ENCODE measurements at places on chromosomes 3 and 15.

GRCh38 chr3:56154297-56154696, 314.0 kb downstream of the ERC2 start:
- DNase-seq = no peak

GRCh38 chr3:54970895-54971294, 43.0 kb upstream of the LRTM1 start:
- DNase-seq = no peak

- DNase-seq = no peak
Observed at GRCh38 chr3:107562969-107563529, 40.3 kb downstream of the BBX start.

DNA sequence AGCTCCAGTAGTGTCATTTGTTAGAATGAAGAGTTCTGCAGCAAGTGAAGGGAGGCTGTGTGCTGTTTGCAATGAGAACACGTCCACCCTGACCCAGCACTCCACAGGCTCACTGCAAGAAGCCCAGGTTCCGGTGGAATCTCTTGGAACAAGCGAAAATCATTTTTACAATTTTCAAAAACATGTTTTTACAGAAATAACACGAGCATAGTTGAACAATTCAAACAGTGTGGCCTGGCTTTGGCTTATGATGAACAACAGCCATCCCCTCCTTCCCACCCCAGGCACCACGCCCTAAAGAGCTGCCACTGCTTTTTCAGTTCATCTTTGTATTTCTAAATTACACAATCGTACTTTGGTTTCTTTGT, 59.5 kb upstream of the KY start:
- no peak for DNase-seq

DNA sequence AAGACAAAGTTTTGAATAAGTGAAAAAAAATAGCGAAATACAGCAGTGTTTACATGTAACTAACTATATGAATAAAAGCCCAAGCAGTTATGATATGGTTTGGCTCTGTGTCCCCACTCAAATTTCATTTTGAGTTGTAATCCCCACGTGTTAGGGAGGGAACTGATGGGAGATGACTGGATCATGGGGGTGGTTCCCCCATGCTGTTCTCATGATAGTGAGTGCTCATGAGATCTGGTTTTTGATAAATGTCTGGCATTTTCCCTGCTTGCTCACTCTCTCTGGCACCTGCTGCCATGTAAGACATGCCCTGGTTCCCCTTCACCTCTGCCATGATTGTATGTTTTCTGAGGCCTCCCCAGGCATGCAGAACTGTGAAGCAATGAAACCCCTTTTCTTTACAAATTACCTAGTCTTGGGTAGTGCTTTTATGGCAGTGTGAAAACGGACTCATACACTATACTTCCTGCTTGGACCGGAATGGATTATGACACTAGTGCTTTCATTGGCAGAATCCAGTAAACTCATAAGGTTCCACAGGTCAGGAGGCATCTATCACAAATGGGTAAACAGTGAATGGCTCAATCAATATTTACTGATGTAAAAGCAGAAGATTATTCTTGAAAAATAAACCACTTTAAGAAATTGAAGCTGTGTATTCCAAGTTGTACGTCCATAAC, 192.1 kb downstream of the CBLB start:
- DNase-seq = no peak

DNA sequence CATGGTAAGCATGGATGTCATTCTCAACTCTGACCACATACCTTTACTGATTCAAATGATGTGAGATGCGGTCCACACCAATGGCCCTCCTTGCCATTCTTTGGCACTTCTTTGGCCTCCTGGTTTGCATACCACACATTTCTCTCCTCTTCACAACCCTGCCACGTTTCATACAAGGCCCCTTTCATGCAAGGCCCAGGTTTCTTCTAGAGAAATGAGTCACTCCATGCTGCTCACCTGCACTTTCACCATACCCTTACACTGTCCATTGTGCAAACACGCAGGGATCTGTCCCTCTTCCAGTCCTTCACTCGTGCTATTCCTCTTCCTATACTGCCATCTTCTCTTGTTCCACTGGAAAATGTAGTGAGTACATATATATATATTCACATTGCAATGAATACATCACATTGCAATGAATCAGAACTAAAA, 24.4 kb upstream of the SLC24A5 start:
- DNase-seq = no peak

DNA sequence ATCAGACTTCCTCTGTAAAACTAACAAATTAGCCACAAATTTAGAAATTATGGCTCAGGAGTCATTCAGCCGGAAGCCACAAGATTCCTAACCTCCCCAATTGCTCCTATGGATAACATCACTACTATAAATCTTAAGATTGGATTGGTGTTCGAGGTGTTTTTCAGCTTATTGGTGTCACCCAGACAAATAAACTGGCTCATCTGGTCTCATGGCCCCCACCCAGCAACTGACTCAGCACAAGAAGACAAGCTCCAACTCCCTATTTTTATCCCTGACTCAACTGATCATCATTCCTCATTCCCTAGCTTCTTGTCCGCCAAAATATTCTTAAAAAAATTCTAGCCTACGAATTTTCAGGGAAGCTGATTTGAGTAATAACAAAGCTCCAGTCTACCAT, 135.1 kb upstream of the STRIT1 start:
- DNase-seq = no peak
